ENCODE measurements at places on chromosomes 5 and 9.

- no peak for DNase-seq
These were observed 3.3 kb downstream of the CD274 start for GRCh38 chr9:5453673-5454072.

DNA sequence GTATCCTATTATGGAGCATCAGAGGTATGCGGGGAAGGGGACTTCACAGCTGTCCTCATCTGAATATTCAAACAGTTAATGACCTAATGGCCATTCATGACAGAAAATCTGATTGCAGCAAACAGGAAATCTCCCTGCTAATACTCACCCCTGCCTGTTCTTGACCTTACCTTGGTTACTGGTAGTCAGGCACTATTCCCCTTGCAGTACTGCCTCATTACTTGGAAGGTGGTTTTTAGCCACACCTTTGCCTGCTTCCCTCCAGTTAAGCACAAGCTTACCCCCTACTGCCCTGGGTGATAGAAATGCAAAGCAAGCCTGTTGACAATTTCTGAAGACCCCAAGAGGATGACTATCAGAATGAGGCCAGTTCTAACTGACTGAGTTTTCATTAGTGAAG is 332.4 kb downstream of the NTRK2 start:
- no peak for DNase-seq

DNA sequence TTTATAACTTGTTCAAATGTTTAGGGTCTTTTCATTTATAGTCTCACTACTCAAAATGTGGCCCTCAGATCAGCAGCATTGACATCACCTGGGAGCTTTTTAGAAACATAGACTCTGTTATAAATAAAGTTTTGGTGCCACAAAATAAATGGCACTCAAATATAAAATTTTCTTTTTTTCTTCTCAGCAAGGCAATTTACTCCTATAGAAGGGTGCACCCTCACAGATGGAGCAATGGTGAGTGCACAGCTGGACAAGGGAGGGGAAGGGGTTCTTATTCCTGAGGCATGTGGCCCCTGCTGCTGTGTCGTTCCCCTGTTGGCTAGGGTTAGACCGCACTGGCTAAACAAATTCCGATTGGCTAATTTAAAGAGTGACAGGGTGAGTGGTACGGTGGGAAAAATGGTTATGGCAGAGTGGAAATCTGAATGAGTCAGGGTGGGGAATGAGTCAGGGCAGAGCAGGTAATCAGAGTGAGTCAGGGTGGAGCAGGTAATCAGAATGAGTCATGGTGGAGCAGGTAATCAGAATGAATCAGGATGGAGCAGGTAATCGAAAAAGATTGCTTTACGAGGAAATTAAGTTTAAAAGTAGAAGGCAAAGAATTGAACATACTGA is 31.8 kb upstream of the C7 start:
- DNase-seq: no peak

GRCh38 chr5:141940695-141941271 is 17.1 kb downstream of the DELE1 start:
- DNase-seq: no peak
